NCI-H146 (cell line): ENCODE measurements at places on chromosomes 4 and X.

DNA sequence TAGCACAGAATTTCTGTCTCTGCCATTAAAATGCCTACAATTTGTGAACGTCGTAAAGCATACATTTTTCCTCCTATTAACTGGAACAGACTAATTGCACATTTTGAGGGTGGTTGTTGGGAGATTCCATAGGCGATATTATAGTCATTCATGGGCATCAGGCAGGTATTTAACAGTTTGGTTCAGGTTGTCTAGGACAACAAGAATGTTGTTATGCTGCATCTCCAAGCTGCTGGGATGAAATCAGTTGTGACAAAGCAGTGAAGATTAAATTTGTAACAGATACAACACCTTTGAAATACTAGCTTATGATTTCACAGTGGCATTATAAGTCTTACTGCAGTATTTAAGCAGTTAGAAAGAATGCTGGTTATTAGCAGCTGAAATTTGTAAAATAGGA, 339.7 kb upstream of the PITX2 start:
- no peak for DNase-seq

- DNase-seq = no peak
Measured at GRCh38 chr4:150782311-150782710, 200.4 kb downstream of the MAB21L2 start.

- peak; percentile 50 for DNase-seq
Measured at GRCh38 chrX:40646489-40647306, 663 bp downstream of the CXorf38 start.

DNA sequence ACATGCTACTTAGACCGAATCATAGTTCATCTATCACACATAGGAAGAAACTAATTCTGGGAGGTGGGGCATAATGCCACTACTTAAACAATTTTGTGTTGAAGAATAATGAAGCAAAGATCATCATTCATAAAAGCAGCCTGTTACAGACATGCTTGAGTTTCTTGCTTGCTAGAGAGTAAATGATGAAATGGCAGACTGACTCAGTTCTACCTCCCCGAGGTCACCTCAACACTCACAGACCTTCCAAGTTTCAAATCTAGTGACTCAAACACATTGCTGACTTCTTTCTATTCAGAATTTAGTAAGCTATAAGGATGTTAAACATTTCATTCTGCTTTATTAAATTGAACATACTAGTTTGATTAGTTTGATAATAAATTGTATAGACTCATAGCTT, 636.5 kb upstream of the FRG1 start:
- DNase-seq = no peak

- no peak for DNase-seq
Measured at GRCh38 chrX:34562006-34562405, 95.1 kb downstream of the TMEM47 start.

DNA sequence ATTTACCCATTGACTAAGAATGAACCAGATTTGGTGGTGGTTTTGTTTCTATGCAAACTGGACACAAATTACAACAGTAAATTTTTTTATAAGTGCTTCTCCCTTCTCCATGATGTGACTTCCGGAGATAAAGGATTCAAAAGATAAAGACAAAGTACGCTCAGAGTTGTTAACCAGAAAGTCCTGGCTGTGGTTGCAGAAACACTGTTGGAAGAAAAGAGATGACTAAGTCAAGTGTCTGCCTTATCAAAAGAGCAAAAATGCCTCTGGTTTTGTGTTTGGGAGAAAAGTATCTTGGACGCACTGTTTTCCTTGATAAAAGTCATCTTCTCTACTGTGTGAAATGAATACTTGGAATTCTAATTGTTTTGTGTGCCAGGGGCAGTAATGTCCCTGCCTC, 213.4 kb downstream of the GC start:
- DNase-seq = no peak

DNA sequence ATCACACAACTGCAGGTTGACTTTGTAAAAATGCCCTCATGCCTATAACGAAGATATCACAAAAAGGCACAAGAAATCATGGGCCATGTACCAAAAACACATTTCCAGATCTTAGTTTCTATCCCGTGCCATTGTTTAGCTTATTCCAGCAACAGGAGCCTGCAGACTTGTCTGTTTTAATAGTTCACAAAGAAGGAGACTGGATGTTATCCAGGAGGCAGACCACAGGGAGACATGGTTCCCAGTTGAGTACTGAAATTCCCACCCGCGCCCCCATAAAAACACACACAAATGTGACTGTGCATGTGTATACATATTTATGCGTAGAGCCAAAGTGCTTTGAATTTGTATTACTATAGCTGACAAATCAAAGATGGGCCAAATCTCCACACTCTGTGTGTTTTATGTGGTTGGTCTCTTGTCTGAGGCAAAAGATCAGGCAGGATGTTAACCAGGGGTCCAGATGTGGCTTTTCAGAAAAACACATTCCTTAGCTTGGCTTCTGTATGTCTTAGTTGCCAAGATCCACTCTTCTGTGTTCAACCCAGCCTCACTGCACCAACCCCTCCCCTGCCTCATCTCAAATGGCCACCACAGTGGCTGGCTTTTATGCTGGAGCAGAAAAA, 469.2 kb upstream of the DIPK2B start:
- no peak for DNase-seq

GRCh38 chr4:14752341-14753046, 249.8 kb upstream of the CPEB2 start:
- no peak for DNase-seq

DNA sequence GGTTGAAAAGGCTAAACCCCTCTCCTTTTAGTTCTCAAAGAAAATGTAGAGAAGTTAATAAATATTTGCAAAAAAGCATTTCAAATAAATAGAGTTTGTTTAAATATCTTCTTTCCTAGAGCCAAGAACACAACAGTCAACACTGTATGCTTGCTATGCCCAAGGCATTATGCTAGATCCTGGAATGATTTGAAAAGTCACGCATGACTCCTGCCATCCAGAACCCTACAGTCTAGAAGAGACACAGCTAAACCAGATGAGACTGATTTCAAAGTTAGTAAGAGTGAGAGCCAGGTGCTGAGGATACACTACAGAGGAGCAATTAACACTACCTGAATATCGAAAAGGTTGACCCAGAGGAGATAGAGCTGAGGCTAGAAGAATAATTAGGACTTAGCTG, 205.8 kb downstream of the NWD2 start:
- no peak for DNase-seq

DNA sequence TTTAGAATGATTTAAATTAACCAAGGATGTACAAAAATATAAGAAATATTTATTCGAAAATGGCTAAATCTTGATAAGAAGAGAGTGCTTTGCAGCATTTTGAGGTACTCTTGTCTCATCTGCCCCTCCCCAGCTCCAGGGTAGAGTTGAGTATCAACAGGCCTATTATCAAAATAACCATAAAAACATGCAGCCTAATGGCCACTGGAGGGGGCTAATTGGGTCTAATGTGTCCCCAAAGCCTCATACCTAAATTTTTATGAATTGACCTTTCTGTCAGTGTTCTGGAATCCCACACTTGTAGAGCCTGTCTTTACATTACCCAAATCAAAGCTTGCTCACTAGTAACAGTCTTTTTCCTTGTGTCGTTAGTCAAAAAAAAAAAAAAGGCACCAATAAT, 544.9 kb upstream of the CPXCR1 start:
- DNase-seq = no peak

- DNase-seq = no peak
Measured at GRCh38 chrX:133983974-133984845, 1.2 kb downstream of the GPC3 start.

- peak; percentile 63 for DNase-seq
Measured at GRCh38 chr4:4578981-4579380, 37.1 kb upstream of the STX18 start.

- DNase-seq = no peak
Measured at GRCh38 chr4:6520051-6520636, 47.7 kb upstream of the PPP2R2C start.

DNA sequence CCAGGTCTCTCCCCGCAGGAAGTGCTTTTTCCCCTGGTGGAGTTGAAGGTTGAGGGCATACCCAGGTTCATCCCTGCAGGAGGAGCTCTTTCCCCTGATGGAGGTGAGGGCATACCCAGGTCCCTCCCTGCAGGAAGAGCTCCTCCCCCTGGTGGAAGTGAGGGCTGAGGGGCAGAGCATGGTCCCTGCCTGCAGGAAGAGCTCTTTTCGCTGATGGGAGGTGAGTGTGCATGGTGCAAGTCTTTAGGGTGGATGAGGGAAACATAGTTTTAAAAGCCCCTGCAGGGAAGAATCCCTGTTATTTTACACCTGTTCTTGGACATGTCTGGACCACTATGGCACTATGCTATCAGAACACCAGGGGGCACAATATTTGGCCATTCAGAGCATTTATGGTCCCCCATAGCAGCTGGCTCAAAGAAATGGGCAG, 43.7 kb upstream of the PUDP start:
- DNase-seq = peak; percentile 22

- DNase-seq = no peak
Measured at GRCh38 chrX:153416781-153417450, 5.6 kb downstream of the ZFP92 start.

- peak; percentile 65 for DNase-seq
Measured at GRCh38 chr4:151624626-151625565, 135.9 kb downstream of the GATB start.

DNA sequence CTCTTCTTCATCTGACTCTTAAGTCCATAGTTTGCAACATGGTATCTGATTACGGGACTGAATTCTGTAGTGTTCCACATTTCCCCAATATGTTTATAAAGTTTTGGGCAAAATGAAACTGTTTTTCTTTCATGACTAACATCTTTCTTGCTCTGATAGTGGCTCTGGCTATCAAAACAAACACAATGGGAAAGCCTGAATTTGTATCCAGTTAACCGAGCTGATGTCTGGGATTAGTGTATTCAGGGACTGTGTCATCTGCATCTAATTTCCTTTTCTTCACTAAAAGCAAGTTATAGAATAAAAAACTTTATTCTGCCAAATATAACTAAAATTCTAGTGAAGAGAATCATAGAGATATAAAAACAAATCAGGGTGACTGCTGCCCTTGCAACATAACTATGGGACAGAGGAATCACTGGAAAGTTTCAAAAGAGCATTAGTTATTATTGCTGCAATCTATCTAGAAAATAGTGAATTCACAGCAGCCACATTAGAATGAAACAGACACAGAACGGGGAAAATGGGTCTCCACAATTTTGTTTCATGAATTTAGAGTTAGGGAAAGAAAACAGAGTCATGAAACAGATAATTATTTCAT, 61.3 kb downstream of the ANTXR2 start:
- DNase-seq = no peak

- no peak for DNase-seq
Measured at GRCh38 chr4:186886759-186887158, 163.1 kb upstream of the FAT1 start.

DNA sequence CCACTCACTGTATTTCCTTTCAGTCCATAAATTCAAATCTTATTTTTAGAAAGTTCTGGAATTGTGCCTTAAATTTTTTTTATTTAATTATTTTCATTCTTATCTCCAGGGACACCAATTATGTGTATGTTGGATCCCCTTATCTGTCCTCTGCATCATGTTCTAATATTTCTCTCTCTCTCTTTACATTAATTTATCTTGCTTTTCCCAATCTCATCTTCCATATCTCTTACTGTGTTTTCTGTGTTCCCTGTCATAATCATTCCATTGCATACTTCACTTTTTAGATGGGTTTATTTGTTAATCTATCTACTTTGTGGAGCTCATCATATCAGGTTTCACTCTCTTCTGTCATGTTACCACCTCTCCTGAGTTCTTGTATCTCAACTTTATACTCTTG, 37.4 kb downstream of the PPP2R2C start:
- no peak for DNase-seq

- no peak for DNase-seq
Measured at GRCh38 chrX:15908603-15909290, 54.1 kb upstream of the AP1S2 start.

GRCh38 chr4:48490012-48490679, at the start of gene ZAR1:
TSS of gene ZAR1 (plus strand) at chr4:48490252. CDS start at chr4:48490292, 40 bp downstream.
- DNase-seq = peak; percentile 71

DNA sequence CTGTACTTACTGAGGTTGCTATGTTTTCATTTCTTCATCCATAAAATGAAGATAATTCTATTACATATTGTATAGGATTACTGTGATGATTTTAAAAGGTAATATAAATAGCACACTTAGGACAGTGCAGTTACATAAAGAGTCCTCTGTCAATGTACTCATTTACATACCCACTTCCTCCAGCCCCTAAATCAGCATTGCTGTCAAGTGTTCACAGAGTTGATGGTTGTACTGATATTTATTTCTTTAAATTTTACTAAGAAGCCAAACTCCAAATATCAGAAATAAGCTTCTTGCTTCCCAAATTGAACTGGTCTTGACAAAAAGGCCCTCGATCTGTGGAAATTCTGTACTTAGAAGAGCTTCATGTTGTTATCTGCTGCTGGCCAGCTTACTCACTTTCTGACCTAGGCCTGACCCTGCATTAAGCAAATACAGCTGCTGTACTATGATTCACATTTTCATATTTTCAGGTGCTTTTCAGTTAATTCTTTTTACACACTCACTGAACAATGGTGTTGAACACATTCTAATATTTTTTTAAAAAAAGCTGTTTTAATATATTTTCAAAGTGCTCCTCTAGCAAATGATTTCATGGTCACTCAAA, 259.6 kb downstream of the UNC5C start:
- DNase-seq = no peak

DNA sequence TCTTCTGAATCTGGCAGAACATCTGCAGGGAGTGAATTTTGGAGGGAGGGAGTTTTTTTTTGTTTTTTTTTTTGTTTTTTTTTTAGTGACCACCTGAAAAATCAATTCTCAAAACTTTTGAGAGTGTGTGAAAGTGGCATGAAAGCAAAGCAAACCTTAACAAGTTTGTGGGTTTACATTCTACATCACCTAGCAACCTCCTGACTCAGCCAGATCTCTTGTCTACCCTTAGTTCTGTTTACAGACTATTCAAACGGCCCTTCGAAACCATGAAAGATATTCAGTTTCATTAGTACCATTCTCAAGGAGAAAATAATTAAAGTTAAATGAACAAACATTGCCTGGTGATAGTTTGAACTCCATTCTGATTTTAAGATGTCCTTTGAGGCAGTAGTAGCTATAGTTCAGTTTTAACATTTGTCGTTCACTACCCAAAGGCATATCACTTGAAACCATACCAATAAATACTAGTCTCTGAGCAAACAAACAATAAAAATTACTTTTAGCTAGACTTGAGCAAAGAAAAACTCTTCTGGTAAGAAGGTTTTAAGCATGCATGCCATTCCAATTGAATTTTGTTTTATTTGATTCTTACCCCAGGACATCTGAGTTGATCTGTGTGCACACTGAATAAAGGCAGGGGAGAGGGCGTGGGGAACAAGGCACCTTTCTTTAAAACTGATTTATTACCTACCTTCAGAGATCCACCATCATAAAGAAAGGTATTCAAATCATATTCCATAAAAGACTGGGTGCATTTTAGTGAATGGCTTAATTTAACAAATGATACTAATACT, 137.7 kb downstream of the ARX start:
- peak; percentile 18 for DNase-seq

GRCh38 chr4:24688453-24688852, 104.1 kb upstream of the DHX15 start:
- DNase-seq = no peak

GRCh38 chrX:94722578-94722977, 1048.6 kb downstream of the FAM133A start:
- no peak for DNase-seq
